ENCODE measurements at places on chromosomes 1 and 21.

DNA sequence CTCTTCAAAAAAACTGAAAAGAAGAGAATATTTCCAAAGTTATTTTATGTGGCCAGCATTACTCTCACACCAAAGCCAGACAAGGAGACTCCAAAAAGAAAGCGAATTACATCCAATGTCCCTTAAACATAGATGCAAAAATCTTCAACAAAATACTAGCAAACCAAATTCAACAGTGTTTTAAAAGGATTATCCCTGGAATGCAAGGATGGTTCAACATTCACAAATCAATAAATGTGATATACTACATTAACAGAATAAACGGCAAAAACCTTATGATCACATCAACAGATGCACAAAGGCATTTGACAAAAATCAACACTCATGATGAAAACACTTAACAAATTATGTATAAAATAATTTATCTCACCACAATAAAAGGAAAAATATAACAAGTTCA lies 207.8 kb downstream of the DENND1B start:
- DNase-seq, result peak; percentile 9

GRCh38 chr1:119794876-119795240 lies 16.4 kb downstream of the REG4 start:
- DNase-seq, result peak; percentile 7

GRCh38 chr1:112493351-112493750 lies 15.4 kb upstream of the WNT2B start:
- no peak for DNase-seq

DNA sequence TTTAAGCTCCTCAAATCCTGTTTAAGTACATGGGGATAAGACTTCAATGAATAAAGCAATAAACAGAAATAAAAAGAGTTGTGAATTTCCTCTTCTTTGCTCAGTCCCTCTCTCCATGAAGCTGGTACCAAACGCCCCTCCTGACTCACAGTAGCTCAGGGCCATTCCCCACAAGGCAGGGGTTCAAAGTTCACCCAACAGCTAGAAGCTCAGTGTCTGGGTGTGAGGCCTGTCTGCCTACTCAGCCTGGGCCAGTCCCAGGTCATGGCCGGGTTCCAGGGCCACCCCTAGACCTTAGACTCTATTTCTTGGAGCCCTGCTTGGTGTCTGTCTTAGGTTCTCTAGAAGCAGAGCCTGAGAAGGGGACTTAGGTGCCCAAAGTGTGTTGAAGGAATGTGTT lies 251.5 kb downstream of the GRIK3 start:
- DNase-seq, result no peak

DNA sequence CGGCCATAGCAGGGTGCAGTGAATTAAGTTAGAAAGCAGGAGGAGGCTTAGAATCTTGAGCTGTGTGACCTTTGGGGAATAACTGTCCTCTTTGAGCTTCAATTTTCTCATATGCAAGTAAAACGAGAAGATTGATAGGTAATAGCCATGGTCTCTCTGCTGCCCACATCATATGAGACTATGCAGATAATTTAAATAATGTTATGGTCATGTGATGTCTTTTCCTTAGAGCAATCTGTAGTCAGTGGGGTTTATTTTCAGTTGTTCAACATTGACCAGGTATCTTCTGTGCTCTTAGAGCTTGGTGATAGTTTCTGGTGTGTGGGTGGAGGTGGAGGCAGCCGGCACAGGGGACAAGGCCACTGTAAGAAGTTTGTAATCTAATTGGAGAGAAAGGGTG lies 537.1 kb downstream of the KIF26B start:
- no peak for DNase-seq

DNA sequence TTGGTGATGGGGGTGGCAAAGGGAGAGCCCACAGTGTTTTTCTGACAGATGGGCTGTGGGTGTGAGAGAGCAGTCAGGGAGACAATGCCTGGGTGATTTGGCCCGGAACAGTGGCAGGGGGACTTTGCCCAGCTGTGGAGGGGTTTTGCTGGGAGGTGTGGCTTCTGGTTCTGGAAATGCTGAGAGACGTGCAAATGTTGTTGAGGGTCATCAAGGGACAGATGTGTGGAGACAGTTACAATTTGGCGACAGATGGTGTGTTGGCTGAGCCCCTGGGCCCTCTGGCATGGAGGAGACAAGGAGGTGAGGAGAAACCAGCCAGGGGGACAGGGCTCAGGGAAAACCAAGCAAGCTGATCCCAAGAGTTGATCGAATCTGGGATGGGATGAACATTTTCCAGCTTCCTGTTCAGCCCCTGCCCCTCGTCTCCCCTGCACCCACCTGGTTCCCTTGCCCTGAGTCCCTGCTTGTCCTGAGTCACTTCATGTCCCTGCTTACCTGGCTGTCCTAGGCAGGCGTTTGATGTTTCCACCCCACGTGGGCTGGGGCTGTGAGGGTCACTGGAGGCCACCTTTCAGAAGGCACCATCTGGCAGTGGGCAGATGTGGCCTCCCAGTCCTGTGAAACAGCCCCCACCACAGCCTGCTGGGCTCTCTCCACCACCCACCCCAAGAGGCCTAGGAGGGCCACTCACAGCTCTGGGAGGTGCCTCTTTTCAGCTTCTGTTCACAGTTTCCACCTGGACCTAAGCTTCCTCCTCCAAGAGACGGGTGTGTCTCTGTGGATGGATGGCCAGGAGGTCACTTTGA lies 15.8 kb upstream of the ZNF678 start:
- DNase-seq, result no peak

Measured in GM23248 (cell line).